ENCODE measurements at places on chromosomes 12 and 14. TPM values are rescaled to one million over a fixed set of nuclear protein-coding genes. Genes with fewer than 3 reads are reported as not detected.

The ATP23 gene
- total RNA-seq: 10.7 TPM

DNA sequence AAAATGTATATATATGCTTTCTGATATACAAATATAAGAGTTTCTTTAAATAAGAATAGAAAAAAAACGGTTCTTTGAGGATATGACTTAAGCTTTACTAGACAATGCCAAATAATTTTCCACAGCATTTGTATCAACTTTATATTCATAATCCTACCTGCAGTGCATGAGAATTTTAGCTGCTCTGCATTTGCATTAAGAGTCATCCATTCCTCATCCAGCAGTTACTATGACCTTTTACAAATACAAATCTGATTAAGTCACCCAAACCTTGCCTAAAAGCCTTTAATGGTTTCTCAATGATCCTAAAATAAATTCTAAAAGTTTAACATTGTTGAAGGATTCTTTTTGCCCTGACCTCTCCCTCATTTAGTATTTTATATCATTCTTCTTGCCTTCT, 116.5 kb downstream of the MGAT4C start:
- DNase-seq: no peak

The HOXC6 gene
- 1.5 TPM for total RNA-seq

DNA sequence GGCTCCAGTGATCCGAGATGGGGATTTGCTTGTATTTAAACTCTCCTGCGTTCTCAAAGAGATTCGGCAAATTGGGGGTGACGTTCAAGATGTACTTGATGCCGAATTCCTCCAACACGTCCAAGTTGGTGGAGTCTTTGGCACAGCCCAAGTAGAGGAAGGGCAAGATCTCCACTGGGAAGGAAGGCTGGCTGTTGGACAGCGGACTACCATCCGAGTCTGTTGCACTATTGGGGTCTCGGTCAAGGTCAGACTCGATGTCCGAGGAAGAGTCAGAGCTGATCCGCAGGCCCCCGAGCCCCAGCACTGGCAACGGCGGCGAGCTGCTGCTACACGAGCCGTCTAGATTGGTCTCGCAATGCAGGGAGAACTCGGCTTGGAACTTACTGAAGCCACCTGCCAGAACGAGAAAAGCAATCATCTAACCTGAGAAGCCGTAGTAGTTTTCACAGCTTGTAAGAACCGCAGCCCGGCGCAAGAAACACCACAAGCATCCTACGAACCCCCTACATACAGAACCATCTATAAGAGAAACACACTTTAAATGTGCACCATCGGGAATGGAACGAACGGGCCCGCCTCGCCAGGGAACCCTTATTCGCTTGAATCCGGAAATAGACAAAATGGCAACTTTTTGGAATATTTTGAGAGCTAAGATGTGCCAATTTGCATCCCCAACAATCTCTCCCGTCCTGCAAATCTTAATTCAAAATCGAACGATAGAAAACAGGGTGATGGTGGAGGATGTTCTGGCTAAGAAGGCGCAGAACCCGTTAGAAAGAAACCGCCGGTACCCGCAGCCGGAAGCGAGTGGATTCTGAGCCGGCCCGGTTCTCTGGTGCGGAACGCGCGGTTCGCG, 1.4 kb downstream of the DUSP6 start:
- DNase-seq: no peak

The MYH6 gene
- not detected for total RNA-seq

DNA sequence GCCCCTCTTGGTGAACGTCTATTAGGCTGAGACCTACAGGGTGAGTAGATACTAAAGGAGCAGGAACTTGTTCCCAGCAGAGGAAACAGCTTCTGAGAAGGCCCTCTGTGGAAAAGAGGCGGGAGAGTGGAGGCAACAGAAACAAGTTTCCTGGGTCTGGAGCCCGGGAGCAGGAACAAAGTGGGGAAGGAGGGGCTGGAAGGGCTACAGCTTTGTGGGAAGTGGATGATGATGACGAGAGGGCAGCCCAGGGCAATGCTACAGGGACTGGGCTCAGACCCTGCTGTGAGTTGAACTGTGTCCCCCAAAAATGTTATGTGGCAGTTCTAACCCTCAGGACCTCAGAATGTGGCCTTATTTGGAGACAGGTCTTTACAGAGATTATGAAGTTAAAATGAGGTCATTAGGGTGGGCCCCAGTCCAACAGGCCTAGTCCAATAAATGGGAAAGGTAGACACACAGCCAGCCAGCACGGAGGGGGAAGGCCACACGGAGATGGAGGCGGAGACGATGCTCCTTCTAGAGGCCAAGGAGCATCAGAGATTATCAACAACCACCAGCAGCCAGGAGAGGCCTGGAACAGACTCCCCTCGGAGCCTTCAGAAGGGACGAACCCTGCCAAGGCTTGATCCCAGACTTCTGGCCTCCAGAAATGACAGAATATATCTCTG, 14.3 kb downstream of the CAMKK2 start:
- DNase-seq: no peak

- DNase-seq: no peak
Measured at GRCh38 chr12:45730348-45731189, 1.1 kb downstream of the ARID2 start.

GRCh38 chr12:109656743-109657142, 56.9 kb upstream of the FAM222A start:
- DNase-seq: no peak

DNA sequence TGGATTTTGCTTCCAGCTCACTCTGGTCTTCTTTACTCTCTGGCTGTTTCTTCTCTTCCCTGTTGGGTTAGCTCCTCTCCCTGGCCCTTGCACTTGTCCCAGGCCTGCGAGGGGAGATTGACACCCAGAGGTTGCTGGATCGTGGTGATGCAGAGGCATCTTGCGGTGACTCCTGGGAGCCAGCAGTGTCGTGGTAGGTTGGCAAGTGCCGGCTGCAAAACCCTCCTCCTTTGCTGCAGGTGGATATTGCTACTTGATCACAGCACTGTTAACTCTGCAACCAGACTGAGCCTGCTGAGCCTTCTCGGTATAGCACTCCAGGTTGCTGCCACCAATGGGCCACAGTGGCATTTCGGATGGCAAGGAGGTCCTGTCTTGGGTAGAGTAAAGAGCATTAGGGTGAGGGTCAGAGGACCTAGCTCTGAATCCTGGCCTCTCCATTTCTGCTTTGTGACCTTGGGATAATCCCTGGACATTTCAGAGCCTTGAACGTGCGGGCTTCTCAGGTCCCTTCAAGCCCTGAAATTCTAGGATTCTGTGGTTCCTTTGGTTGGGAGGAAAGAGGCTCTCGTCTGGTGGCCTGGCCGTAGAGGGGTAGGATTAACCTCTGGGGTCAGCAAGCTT, 87.4 kb downstream of the TSPAN9 start:
- no peak for DNase-seq

- no peak for DNase-seq
Measured at GRCh38 chr14:30445852-30446251, 113.1 kb upstream of the G2E3 start.

DNA sequence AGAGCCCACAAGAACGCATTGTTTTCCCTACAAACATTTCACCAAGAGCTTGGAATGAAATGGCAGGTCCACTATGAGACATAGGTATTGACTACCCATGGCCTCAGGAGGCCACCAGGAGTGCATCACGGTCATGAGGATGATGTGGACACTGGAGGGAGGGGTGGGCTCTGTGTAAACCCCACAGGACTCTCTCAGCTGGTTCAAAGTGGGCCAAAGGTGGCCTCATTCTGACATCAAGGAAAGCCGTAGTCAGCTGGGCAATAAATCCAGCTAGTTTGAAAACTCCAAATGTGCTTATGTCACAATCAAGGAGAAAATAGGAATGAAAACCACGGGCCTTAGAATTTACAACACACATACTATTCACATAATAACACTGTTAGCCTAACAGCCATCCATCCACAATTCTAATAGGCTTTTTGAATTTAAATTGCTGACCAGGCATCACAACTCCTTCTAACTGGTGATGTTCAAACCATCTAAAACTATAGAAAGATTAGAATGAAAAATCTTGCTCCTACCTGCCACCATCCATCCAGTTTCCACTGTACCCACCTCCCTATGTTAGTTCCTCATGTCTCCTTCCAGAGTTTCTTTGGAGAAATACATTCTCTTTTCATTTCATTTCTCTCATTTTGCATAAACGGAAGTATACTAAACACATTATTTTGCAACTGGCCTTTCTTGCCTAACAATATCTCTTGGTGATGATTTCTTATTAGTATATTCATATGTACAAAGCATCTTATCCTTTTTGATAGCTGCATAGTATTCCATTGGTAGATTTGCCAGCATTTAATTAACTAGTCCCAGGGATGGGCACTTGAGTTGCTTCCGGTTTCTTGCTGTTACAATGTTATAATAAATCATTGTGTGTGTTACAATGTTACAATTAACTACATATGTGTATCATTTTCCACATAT, 21.5 kb downstream of the CMKLR1 start:
- DNase-seq: no peak

The TC2N gene
- 26.8 TPM for total RNA-seq

- no peak for DNase-seq
Measured at GRCh38 chr12:71719647-71720370, 33.9 kb downstream of the TMEM19 start.

DNA sequence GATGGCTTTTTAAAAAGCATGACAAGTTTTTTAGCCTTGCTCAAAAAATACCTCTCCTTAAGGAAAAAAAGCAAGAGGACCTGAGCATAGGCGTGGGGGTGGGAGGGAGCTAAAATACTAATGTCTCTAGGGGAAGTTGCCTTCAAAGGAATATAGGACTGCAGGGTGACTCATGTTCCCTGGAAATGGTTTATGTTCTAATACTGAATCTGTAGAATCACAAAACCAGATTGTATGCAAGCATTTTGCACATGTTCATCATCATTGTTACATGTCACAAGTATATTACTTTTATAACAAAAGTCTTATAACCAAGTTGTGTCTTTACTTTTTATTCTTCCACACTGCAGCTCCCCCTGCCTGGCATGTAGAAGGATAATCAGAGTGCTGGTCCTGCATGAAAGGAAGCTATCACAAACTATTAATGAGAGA, 36.6 kb downstream of the GPR135 start:
- DNase-seq: no peak

- DNase-seq: no peak
Measured at GRCh38 chr12:124992874-124993625, 395 bp upstream of the BRI3BP start.

GRCh38 chr12:117900561-117900960, 68.2 kb downstream of the KSR2 start:
- DNase-seq: no peak

The CCDC38 gene
- total RNA-seq: not detected

The SPIC gene
- total RNA-seq: not detected

DNA sequence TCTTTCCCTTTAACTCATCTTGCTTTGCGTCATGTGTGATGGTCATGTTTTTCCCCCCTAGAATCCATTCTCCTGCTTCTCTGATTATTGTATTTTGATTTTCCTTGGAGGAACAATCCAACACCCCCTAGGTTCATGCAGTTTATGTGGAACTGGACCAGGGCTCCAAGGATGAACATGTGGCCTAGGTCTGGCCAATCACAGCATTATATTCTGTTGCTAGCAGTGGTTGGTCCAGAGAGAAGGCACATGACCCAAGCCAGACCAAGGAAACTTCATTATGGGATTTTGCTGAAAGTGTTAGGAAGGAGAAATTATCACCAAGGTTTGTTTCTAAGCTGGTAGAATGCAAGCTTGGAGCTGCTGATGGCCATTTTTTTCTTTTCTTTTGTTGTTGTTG, 6.9 kb upstream of the PPTC7 start:
- DNase-seq: no peak

DNA sequence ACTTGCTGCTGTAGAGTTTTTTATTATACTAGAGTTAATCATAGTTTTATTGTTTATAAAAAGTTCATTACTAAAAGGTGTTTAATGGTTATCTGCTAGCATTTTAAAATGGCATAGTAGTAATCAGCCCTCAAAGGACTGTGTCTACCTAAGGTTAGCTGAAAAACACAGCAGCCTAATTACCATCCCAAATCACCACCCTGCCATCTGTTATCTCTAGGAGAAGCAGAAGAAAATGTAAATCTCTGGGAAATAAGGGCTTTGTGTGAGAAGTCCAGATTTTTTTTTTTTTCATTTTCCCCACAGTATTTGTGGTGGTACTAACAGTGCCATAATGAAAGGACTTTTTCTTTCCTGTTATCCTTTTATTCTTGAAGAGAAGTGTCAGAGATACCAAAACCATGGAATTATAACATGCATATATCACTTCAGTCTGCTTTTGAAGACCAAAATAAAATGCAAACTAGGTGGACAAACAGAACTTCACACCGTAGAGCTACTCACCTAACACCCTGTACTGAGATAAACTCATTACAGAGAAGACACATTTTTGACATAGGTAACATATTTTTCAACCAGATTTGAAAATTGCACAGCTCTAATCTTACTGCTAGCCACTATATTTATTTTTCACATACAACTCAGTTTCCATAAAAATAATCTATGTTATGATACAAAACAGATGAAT, 876.2 kb downstream of the C12orf50 start:
- no peak for DNase-seq

GRCh38 chr12:130027798-130028197, 124.0 kb upstream of the TMEM132D start:
- DNase-seq: no peak

DNA sequence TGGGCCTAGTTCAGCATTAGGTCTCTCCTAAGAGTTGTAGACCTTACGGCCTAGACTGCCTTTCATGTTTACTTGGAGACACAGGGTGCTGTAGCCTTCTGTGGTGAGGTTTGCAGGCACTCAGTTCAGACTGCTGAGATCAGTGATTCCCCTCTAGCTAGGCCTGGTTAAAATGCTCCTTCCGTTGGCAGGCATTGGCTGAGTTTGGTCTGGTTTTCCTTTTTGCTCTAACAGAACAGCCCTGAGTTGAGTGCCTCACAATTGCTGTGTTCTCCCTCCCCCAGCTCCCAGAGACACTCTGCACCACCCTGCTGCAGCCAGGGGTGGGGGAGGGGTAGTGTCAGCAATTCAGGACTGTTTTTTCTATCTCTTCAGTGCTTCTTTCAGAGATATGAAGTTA, 178.9 kb upstream of the DYRK2 start:
- DNase-seq: no peak

GRCh38 chr12:109841356-109841755, 8.2 kb upstream of the TRPV4 start:
- DNase-seq: no peak

GRCh38 chr14:21704338-21704737, 30.7 kb upstream of the OR4E1 start:
- DNase-seq: no peak

DNA sequence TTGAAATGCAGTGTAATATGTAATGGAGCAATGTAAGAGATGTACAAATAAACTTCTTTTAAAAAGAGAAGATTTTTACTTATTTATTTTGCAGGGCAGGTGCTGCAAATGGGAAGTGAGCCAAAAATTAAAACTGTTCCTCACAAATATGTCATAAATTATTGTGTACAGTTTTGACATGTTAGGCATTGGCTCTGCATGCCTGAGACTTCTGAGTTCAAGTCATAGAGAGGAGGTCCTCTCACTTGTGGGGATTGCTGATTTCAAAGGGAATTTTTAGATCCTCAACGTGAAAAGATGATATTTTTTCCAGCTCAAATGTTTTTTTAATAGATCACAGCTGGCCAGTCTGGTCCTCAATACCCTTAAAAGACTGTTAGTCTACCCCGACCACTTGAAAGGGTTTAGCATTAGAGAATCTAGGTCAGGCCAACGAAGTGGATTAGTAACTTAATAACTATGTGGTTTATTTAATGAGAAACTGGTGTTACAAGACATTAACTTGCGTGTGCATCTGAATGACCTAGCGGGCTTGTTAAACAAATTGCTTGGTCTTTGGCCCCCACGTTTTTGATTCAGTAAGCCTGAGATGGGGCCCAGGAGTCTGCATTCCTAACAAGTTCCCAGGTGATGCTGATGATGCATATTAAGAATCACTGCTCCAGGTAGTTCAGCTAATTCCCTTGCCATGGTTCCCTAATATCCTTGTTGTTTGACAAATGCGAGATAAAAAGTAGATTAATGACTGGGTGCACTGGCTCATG, 30.9 kb upstream of the WDR89 start:
- no peak for DNase-seq

The OVCH1 gene
- 0.25 TPM for total RNA-seq

The CLEC6A gene
- total RNA-seq: not detected

The SCN8A gene
- total RNA-seq: 0.60 TPM

Measured in omental fat pad (tissue), 4 donors.